ENCODE measurements at places on chromosomes 13 and 19.

DNA sequence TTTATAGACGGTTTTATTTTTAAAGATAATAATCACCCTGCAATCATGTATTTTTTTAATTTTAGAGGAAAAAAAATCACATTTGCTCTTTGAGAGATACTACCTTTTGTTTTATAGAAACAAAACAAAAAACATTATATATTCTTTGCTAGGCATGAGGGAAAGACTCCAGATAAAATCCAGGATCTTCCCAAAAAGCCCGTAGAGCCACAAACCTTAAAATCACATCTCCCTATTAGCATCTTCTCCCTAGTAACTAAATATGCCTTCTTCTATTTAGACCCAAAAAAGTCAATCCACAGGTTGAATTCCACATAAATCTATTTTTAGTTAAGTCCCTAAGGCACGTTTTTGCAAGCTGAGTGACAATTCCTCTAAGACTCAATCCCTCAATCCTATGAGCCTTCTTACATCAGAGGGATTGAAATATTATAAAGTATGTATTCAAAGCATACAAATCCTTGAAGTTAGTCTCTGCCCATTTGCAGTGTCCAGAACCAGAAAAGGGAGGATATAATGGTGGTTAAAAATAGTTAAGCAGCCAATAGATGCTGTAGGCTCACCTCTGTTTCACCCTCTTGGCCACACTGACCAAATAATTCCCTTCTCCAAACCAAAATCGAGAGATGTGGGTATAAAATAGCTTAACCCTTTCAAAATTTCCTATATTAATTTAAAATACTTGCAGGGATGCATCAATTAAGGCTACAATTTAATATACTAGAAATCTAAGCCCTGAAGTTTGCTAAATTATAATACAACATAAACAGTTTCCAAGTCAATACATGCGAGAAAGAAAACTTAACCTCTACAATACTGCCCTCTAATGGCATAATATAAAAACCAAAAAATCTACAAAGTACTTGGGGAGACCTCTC lies 64.0 kb downstream of the SERP2 start:
- peak; percentile 56 for DNase-seq

DNA sequence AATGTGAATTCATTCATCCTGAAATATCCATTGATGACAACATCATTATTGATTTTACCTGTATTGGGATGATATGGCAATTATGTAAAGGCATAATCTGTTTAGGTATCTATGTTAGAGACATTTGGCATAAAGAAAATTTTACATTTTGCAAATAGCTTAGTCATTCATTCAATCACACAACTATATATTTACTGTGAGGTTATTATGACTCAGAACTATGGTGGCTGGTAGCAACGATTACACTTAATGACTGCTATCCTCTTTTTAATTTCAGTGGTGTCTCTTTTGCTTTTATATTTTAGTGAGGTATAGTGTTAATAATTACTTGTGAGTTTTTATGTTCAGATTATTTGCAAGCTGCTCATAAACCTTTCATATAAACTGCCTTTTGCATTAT lies 955.9 kb downstream of the SLITRK6 start:
- DNase-seq, result no peak

GRCh38 chr19:16871871-16872270 lies 16.9 kb upstream of the F2RL3 start:
- DNase-seq, result no peak

DNA sequence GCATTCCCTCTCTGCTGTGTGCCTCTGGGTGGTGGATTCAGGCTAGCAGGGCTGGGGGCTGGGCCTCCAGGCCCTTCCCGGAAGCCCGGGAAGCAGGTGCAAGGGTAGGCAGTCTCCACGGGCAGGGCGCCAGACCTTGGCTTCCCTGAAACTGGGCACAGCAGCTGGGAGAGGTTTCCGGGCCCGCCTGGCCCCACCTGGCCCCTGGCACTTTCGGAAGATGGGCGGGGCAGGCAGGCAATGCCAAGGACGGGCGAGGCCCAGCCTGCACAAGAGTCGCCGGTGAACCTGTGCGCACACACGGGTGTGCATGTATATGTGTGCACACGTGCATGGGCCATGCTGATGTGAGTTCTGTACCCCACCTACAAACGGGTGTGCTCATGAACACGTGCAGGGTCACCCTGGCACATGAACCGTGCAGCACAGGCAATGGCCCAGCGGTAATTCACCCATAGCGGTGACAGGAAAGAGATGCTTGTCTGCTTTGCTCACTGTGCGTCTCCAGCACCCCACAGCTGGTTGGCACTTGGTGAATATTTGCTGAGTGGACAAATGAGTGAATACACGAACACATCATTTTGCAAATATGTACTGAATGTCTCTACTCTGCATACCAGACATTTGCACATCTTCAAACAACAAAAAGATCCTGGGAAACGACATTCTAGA lies 15.3 kb downstream of the GADD45B start:
- DNase-seq, result peak; percentile 62

GRCh38 chr19:2041683-2042484 lies 9.2 kb downstream of the MKNK2 start:
- DNase-seq, result peak; percentile 87

DNA sequence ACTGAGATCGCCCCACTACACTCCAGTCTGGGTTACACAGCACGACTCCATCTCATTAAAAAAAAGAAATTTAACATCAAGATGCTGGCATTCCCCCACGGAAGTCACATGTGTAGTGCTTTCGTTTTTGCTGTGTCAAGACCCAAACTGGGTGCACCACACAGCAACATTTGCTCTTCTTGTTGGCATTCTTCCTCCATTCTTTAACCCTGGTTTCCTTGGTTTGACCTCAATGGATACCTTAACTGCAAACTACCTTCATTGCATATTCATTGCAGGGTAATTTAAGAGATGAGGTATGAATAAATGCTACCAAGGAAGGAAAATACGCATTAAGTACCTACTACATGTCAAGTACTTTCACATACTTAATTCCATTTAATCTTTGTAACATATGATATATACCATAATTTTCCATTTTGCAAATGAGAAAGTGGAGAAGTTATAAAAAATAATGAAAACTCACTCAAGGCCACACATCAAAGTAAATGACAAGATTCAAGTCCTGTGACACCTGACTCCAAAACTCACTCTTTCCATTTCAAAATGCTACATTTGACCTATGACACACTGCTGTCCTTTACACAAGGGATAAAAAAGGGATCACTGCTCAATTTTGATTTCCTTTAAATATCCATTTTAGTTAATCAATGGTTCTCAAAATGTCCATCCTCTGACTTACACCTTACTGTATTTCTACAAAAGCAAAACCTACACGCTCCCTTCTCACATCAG lies 59.2 kb downstream of the STK24 start:
- DNase-seq, result no peak

GRCh38 chr13:46992383-46992952 lies 95.6 kb upstream of the HTR2A start:
- no peak for DNase-seq

DNA sequence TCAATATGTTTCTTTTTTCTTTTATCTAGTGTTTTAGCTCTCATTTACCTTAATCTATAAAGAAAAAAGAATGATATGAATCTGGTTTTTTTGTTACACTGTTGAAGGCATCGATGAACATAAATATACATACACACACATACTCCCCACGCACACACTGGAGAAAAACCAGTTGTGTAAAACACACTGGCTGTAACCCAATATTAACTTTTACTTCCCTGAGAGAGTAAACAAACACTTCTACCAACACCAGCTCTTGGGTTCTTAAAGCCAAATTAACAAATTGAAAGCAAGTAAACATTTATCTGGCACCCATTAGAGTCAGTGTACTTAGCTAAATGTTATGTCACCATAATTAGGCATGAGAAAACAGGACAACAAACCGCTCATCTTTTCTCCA lies 145.7 kb downstream of the ABCC4 start:
- DNase-seq, result no peak

DNA sequence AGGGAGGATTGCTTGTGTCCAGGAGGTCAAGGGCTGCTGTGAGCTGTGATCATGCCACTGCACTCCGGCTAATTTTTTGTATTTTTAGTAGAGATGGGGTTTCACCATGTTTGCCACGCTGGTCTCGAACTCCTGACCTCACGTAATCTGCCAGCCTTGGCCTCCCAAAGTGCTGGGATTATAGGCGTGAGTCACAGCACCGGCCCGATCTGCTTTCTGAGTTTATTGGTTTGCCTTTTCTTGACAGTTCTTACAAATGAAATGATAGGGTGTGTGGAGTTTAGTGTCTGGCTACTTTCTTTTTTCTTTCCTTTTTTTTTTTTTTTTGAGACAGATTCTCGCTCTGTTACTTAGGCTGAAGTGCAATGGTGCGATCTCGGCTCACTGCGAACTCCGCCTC lies 848 bp downstream of the C19orf44 start:
- DNase-seq, result no peak

GRCh38 chr13:99517577-99517976 lies 16.3 kb downstream of the TM9SF2 start:
- no peak for DNase-seq

GRCh38 chr13:74246487-74246886 lies 112.3 kb upstream of the KLF12 start:
- no peak for DNase-seq

DNA sequence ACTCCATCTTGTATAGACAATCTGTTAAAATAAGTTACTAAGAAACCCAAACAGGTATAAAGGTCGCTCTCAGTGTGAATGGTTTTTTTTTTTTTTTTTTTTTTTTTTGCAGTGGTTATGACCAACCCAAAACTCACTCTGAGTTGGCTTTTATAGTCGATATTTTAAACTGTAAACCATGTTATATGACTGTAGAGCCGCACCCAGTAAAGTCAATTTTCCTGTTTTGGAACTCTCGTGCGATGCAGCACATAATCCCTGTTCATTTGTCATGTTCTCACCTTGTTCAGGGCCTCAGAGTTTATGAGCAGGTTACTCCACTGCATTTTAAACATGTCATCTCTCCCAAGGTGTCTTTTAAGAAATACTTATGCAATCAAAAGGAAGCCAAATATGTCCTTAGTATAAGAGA lies 112.5 kb downstream of the KLF5 start:
- no peak for DNase-seq

GRCh38 chr13:103238441-103238840 lies 172.2 kb upstream of the SLC10A2 start:
- no peak for DNase-seq

DNA sequence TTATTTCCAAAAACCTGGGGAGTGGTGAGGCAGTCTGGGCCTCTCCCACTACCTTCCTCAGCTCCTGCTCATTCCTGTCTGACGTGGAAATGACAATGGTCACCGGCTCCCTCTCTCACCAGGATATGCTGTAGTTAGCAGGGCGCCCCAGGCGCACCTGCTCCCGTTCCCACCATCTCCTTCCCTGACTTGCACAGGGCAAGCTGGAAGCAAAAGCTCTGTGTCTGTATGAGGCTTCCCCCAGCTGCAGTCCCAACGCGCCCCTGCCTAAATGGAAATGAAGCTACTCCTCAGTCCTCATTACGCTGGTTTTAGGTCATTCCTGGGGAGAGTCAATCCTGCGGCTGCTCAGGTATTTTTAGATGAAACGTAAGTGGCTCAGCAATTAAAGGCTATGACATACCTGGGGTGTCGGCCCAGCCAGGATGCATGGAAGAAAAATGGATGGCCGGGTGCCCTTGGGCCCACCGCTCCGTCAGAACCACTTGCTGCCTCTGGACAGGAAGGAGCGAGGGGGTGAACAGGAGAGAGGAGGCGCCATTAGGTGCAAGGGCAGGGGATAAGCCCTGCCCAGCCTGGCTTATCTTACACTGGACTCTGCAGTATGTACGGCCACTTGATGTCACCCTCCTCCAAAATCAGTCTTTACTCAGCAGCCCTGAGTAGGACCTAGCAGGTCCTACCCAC lies 32.4 kb downstream of the DHRS12 start:
- DNase-seq, result no peak

DNA sequence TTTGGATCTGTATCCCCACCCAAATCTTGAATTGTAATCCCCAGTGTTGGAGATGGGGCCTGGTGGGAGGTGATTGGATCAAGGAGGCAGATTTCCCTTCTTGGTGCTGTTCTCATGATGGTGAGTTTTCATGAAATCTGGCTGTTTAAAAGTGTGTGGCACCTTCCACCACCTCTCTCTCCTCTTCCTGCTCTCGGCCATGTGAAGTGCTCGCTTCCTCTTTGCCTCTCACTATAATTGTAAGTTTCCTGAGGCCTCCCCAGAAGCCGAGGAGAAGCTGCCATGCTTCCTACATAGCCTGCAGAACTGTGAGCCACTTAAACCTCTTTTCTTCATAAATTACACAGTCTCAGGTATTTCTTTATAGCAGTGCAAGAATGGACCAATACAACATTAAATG lies 15.7 kb downstream of the COMMD6 start:
- DNase-seq, result no peak

DNA sequence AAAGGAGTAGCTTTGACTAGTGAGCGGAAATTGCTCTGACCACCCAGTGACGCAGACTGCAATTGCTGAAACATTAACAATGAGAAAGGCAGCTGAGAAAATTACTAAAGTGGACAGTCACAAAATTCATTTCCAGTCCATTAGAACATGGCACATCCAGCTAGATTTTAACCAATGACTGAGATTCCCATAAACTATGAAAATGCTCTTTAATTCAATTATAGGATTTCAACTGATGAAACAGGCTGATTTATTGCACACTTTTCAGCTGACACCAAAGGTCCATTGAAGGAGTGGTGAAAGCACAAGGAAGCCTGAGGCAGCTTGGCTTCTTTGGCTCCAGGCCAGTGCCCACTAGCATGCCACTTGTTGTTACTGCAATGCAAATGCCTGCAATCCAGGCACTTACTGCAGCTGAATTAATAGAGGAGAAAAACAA lies 933.4 kb downstream of the SLITRK6 start:
- DNase-seq, result no peak

GRCh38 chr19:55487924-55488687 lies at the start of gene SSC5D:
SSC5D (plus strand) TSS chr19:55488436; CDS start chr19:55488590, 154 bp downstream.
- DNase-seq, result no peak

DNA sequence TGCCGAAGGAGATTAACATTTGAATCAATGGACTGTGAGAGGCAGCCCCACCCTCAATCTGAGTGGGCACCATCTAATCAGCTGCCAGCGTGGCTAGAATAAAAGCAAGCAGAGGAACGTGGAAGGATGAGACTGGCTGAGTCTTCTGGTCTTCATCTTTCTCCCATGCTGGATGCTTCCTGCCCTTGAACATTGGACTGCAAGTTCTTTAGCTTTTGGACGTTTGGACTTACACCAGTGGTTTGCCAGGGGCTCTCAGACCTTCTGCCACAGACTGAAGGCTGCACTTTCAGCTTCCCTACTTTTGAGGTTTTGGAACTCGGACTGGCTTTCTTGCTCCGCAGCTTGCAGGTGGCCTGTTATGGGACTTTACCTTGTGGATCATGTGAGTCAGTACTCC lies 14.7 kb downstream of the NHLRC3 start:
- no peak for DNase-seq

DNA sequence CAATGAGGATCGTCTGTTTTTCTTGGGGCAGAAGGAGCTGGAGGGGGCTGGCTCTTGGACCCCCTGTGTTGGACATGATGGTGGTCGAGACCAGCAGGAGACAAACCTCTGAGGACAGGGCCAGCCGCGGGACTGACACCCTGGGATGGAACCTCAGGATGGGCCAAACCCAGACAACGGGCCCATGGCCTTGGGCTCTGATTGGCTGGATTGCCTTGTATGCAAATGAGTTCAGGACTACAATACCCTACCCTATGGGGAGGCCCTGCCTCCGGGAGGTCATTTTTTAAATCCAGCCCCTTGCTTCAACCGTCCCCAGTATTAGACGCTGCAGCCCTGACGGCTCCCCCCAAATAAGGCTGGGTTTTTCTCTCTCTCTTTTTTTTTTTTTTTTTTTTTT lies 22.0 kb downstream of the SLC5A5 start:
- no peak for DNase-seq

- DNase-seq, result no peak
Observed at GRCh38 chr19:35153701-35154524, 622 bp upstream of the FXYD5 start.

- no peak for DNase-seq
Observed at GRCh38 chr13:32173881-32174280, 141.3 kb downstream of the ZAR1L start.

All from skin of body (tissue), 3 donors.